GM12892 (cell line): ENCODE measurements at places on chromosomes 12 and 14.
A peak's percentile ranks its signal among the peaks of the same experiment; 100 is the strongest.

GRCh38 chr12:13101821-13102375 is 1.6 kb downstream of the GSG1 start:
- DNase-seq, result no peak

DNA sequence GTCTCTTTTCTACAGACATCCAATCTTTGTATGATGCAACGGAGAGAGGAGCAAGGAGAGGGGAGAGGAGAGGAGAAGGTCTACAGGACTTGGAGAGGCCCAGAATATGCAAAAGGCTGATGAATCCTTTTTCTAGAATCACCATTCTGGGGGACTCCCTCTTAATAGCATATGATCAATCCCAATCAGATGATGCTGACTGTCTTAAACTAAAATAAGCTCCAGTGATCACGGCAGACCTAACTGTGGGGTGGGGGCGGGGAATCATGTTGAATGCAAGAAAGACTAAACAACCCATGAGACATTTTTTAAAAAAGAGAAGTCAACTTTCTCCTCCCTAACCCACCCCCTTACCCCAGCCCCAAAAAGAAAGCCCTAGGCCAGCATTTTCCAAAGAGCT is 33.4 kb downstream of the BTBD7 start:
- DNase-seq, result no peak

GRCh38 chr14:101808894-101809670 is 47.6 kb downstream of the PPP2R5C start:
- DNase-seq, result no peak

GRCh38 chr12:88946372-88946997 is 366.2 kb upstream of the KITLG start:
- DNase-seq, result no peak

- no peak for DNase-seq
Measured at GRCh38 chr12:13026286-13026685, 17.9 kb upstream of the FAM234B start.

DNA sequence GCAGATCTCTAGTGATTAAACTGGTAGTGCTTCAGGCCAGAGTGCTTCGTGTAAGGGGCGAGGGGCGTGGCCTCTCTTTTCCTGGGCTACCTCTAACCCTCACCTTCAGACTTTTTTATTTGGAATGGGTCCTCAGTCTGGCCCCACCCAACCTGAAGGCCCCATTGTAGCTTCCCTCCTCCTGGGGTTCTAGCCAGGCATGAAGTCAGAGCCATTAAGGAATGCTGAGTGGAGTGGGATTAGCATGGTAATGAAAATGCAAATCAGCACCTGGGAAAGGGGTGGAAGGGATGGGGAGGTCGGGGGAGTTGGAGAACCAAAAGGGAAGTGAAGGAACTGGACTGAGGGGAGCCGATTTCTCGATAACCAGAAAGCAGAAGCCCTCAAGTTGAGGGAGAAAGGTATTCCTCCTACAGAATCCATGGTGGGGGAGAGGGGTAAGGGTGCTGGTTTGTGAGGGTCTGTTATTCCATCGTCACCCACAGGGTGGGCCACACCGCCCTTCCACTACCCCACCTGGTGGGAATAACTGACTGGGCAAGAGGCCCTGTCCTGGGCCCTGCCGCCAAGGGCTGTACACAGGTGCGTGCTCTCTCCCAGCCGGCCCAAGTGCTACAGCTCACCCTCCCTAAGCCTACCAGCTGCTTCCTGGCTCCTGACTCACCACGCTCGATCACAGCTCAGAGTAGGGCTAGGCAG is 14.1 kb downstream of the ZFHX2 start:
- DNase-seq, result no peak

- DNase-seq, result peak; percentile 9
Measured at GRCh38 chr12:119328111-119328510, 6.4 kb upstream of the CCDC60 start.

GRCh38 chr12:117069926-117070900 is 29.0 kb downstream of the TESC start:
- DNase-seq, result no peak

GRCh38 chr14:101167428-101167827 is 263.9 kb upstream of the RTL1 start:
- no peak for DNase-seq

GRCh38 chr14:45258073-45258472 is 5.1 kb upstream of the MIS18BP1 start:
- DNase-seq, result no peak

DNA sequence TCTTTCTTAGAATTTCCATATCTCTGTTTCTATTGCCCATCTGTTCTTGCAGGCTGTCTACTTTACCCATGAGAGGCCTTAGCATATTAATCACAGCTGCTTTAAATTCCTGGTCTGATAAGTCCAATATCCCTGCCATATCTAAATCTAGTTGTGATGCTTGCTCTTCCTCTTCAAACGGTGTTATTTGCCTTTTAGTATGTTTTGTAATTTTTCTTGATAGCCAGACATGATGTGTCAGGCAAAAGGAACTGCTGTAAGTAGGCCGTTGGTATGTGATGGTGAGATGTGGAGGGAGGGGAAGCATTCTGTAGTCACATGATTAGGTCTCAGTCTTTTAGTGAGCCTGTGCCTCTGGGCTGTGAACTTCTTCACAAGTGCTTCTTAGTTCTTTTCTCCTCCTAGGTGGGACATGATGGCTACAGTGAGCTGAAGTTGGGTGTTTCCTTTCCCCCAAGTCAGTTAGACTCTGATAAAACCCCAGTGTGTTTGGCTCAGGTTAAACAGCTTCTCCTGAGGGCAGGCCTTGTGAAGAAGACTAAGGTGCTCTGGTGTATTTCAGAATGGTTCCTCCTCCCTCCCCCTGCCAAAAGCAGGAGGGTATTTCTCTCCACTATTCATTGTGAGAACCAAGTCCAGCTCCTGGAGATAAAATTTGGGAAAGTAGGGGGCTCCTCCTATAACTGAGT is 195.9 kb upstream of the PARP11 start:
- DNase-seq, result no peak

DNA sequence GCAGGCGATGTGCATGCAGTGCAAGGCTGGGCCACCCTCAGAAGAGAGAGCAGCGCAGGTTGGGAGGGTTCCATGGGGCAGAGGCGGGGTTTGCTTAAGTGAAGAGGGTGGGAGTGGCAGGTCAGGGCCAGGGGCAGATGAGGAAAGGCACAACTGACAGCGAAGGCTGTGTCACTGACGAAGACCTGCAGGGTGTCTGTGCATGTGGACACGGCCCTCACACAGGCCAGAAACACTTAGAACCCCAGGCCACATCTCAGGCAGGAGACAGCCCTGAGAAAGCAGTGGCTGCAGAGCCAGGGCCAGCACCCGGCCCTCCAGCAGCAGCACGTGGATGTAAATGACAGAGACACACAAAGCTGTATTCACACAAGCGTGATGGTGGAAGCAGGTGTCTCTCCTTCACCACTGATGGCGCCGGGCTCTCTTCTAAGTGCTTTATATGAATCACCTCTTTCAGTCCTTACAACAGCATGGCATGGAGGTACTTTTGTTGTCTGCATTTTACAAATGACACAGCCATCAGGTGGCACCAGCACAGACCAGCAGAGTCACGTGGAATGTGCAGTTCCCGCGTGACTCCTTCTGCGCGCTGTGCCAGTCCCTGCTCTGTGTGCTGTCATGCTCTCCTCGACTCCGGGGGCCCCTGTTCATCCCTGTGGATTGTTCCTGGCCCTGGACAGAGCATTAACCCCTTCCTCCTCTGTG is 54.6 kb downstream of the TSPAN11 start:
- DNase-seq, result no peak

DNA sequence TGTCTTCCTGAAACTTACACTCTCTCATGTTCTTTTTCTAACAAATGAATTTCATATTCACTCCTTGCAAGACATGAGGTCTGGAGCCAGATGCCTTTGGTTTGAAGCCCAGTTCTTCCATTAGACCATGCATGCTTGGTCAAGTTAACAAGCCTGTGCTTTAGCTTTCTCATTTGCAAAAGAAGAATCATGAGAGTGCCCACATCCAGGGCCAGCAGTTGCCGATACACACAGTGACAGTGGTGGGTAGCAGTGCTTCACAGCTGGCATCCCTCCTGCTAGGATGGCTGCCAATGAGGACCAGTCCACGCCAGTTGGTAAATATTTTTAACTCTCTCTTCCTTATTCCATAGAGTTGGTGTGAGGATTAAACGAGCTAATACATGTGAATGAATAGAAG is 163.1 kb downstream of the PHLDA1 start:
- no peak for DNase-seq

GRCh38 chr12:123720141-123720814 is 8.1 kb downstream of the ATP6V0A2 start:
- no peak for DNase-seq

DNA sequence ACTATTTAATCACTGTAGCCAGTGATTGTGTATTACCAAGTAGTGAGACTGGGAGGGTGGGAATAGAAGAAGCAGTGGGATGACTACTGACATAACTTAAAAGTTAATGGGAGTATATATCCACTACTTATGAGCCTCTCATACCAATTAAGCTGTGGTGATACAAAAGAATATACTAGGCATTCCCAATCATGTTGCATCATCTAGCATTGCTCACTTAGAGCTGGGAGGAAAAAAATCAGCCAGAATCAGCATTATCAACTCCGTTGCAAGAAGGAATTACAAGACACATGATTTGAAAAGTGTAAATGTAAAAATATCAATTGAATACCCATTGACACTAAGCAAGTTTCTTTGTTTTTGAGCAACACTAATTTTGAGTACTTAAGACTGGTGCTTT is 745 bp upstream of the PPP1R36 start:
- DNase-seq, result no peak

DNA sequence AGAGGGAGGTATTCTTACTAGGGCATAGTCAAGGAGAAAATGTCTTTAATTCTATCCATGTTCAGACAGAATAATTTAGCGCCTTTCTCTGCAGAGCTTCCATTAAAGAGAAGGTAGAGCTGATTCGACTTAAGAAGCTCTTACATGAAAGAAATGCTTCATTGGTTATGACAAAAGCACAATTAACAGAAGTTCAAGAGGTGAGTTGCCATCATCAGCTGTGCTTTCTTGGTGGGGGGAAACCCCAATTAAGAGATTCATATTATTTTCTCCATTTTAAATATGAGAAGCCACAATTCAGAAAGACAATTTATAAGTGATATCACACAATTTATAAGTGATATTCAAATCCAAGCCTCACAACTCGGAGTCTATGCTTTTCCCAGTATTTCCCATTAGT is 27.8 kb downstream of the RPGRIP1 start:
- DNase-seq, result no peak

DNA sequence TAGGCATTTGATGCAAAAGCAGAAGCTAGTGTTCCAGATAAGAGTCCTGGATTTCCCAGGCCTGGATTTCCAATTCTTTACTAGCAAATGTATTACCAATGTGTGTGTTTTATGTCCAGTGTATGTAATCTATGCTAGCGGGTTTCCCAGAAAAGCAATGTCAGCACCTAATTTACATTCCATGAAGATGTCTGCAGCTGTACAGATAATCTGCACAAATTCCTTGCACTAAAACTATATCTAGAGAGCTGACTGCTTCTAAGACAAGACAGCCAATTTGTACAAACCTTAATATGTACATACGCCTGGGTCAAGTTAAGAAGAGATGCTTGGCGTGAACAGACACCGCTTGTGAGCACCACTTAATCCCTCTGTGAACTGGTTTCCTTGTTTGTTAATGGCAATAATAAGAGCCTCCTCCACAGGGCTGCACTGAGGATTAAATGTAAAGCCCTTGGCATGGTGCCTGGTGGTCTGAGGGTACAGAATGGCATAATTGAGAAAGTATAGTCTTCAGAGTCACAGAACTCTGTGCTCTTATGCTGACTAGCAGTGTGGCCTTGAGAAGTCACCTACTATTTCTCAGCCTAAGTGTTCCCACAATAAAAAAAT is 185.6 kb downstream of the EPS8 start:
- no peak for DNase-seq

- DNase-seq, result no peak
Measured at GRCh38 chr14:99231850-99232713, 39.9 kb downstream of the BCL11B start.

DNA sequence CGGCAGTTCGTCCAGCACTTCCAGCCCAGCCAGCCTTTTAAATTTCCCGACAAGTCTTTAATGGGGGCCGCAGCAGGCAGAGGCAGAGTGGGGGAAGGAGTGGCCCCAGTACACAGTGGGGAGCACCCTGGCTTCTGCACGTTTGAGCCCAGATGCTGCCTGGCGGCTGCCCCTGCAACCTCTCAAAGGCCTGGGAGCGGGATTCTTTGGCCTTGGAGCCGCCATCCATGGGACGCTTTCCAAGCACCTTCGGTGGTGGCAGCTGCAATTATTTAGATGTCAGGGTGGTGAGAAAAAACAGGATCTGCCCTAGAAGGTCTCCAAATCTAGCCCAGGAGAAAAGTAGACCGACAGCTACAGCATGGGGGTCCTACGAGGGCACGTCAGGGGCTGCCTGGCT is 46.0 kb downstream of the FAM222A start:
- DNase-seq, result no peak

DNA sequence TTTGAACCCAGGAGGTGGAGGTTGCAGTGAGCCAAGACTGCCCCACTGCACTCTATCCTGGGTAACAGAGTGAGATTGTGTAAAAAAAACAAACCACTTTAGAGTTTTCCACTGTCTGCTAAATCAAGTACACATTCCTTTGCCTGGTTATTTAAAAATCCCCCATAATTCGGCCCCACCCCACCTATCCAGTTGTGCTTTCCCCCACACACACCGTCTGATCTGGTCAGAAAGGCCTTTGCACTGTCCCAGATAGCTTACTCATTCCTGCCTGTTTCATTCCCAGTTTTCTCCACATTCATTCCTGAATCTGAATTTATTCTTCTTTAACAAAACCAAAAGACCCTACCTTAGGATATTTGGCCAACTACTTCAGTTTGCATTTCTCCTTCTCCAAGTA is 29.5 kb downstream of the NINJ2 start:
- no peak for DNase-seq

DNA sequence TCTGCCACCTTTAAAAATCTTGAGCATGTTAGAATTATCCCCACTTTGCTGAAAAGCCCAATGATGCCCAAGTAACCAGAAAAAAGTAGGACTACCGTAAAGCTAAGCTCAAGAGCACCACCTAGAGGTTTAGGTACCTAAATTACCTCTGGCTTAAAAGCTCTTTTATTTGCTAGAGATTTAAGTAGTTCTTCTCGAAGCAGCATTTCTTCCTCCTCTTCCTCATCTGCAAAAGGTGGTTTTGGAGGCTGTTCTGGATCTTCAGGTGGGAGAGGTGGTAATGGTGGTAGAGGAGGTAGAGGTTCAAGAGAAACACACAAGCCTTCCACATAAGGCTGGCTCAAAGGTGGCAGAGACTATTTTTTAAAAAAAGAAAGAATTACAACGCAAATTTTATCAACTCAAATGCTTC is 26.9 kb downstream of the ZFC3H1 start:
- DNase-seq, result no peak

DNA sequence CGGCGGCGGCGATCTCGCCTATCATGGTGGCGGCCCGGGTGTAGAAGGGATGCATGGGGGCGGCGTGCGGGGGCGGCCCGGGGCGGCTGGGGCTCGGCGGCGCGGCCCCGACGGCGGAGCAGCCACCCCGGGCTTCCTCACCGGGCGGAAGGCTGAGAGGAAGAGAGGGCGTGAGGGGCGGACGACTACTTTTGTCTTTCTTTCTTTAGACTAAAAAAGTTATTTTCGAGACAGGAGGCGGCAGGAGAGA is 240 bp downstream of the BTG1 start:
- DNase-seq, result no peak

GRCh38 chr12:6606331-6607131 is 648 bp downstream of the CHD4 start:
- DNase-seq, result peak; percentile 50
